ENCODE measurements at places on chromosomes 2 and 18.
A peak's percentile ranks its signal among the peaks of the same experiment; 100 is the strongest.

GRCh38 chr2:241850544-241851324, 8.0 kb downstream of the PDCD1 start:
- DNase-seq: no peak

- peak; percentile 72 for DNase-seq
Measured at GRCh38 chr18:76892832-76893231, 70.5 kb downstream of the ZNF236 start.

- no peak for DNase-seq
Measured at GRCh38 chr2:168652997-168653921, 149.2 kb upstream of the NOSTRIN start.

DNA sequence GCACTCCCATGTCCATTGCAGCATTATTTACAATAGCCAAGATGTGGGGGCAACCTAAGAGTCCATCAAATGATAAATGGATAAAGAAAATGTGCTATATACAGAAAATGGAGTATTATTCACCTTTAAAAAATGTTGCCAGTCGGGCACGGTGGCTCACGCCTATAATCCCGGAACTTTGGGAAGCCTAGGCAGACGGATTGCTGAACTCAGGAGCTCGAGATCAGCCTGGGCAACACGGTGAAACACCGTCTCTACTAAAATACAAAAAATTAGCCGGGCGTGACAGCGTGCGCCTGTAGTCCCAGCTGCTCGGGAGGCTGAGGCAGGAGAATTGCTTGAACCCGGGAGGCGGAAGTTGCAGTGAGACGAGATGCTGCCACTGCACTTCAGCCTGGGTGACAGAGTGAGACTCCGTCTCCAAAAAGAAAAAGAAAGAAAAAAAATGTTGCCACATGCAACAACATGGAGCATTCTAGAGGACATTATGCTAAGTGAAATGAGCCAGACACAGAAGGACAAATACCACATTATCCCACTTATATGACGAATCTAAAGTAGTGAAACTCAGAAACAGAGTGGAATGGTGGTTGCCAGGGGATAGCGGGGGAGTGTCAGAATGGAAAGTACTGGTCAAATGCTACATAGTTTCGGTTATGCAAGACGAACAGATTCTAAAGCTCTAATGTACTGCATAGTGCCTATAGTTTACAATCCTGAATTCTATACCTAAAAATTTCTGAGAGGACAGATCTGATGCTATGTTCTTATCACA, 1385.6 kb upstream of the TMEFF2 start:
- DNase-seq: no peak

GRCh38 chr2:88658881-88659537, 31.7 kb upstream of the EIF2AK3 start:
- no peak for DNase-seq

DNA sequence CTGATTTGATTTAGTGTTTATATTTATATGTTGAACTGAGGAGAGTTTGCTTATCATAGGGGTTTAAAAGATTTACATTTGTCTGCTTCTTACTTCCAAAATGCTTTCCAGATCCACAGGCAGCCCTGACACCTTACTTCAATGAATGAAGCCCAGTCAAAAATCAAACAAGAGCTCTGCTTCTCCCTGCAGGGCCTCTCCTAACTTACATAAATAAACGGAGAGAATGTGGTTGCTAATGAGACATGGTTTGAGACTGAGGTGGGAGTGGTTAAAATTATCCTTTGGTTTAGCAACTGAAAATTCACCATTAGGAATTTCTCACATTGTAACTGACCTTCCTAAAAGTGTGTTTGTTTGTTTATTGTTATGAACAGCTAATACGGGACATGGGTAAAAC, 612.3 kb upstream of the FANCL start:
- DNase-seq: peak; percentile 15

GRCh38 chr2:28021898-28022297, 131.4 kb downstream of the BABAM2 start:
- no peak for DNase-seq

DNA sequence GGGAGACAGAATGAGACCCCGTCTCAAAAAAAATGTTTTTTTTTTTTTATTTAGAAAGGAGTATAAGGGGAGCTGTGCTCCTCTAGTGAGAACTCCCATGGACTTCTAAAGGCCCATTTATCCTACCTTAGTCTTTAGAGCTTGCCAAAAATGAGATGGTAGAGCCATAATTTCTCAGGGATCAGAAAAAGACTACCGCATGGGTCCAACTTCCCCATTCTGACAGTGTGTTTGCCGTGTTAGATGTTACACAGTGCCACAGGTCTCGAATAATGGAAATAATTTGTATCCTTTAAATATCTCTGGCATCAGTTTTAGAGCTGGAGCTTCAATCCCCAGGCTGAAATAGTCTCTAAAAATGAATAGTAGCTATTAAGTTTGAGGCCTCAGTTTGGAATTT, 6.0 kb upstream of the SLC39A10 start:
- DNase-seq: no peak

DNA sequence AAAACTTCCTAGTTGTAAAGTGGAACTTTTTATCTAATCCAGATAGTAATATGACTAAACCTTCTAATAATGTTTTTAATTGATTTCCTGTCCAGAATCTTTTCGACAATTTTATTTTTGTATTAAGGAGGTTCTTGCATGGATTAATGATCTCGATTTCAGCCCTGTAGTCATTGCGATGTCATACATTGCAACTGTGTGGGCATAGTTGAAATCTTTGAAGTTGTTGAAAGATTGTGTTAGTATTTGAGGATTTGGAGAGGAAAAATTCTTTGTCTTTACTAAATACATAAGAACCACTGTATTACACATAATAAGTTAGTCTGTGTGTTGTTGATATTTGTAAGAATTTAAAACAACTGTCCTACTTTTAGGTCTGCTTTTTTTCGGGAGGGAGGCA, 31.1 kb downstream of the ACSL3 start:
- DNase-seq: peak; percentile 60

- peak; percentile 92 for DNase-seq
Measured at GRCh38 chr2:54065411-54065810, 50.0 kb upstream of the ACYP2 start.

GRCh38 chr2:118844261-118845004, 3.0 kb downstream of the EN1 start:
- DNase-seq: no peak

DNA sequence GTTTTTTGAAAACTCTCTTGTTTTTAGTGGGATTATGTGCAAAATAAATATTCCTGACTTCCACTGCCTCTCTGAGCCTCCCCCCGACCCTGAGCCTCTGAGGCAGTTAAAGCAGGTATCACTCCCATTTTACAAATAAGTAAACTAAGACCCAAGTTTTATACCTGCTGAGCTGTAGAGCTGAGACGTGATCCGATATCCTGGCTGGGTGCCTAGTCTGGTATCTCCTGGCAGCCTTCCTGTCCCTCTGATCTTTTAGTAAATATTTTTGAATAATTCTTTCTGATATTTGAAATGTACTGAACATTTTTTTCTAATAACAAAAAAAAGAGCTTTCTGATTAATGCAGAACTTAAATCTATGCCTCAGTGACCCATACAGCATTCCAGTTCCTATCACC, 108.3 kb upstream of the NOSTRIN start:
- DNase-seq: no peak

- no peak for DNase-seq
Measured at GRCh38 chr2:191374366-191374765, 129.2 kb downstream of the MYO1B start.

- DNase-seq: no peak
Measured at GRCh38 chr18:13313006-13313686, 94.6 kb downstream of the LDLRAD4 start.

DNA sequence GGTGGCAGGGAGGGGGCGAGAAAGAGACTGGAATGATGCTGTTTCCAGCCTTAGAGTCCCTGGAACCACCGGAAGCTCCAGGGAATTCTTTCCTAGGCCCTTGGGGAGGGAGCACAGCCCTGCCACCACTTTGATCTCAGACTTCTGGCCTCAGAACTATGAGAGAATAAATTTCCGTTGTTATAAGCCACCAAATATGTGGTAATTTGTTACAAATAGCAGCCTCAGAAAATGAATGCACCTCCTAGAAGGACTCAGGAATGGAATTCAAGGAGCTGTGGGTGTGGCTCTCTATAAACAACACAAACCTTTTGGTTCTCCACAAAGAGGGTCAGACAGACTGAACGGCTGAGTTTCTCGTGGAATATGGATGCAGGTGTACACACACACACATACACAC, 144.5 kb downstream of the ACKR3 start:
- DNase-seq: no peak

- no peak for DNase-seq
Measured at GRCh38 chr2:106034325-106034724, 159.8 kb downstream of the UXS1 start.

GRCh38 chr2:78779761-78780160, 245.7 kb upstream of the REG3G start:
- no peak for DNase-seq

DNA sequence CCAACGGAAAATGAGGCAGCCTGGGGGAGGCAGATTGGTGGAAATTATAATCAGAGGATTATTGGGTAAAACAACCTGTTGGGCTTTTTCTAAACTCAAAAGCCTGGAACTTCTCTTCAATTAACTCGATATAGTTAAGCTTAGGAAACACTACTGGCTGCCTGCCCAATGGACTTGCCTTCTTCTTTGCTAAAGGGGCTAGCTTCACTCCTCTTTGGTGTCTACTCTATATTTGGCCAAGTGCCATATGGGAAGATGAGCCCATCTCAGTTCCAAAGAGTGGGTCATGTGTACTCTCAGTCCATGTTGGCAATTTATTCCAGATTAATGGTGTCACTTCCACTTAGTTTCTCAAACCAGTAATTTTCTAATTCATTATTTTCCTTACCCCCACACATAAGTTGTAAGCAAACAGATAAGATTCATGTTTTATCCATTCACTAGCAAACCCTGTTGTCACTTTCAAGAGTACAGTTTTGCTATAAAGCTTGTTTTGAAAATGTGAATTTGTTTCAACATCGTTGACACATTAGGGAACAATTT, 34.3 kb downstream of the DARS1 start:
- DNase-seq: peak; percentile 16

GRCh38 chr2:149409506-149409905, 79.1 kb downstream of the LYPD6 start:
- DNase-seq: no peak

- DNase-seq: no peak
Measured at GRCh38 chr2:235328991-235329390, 164.9 kb upstream of the AGAP1 start.

GRCh38 chr2:95240556-95240955, 33.2 kb downstream of the ZNF892 start:
- DNase-seq: no peak

DNA sequence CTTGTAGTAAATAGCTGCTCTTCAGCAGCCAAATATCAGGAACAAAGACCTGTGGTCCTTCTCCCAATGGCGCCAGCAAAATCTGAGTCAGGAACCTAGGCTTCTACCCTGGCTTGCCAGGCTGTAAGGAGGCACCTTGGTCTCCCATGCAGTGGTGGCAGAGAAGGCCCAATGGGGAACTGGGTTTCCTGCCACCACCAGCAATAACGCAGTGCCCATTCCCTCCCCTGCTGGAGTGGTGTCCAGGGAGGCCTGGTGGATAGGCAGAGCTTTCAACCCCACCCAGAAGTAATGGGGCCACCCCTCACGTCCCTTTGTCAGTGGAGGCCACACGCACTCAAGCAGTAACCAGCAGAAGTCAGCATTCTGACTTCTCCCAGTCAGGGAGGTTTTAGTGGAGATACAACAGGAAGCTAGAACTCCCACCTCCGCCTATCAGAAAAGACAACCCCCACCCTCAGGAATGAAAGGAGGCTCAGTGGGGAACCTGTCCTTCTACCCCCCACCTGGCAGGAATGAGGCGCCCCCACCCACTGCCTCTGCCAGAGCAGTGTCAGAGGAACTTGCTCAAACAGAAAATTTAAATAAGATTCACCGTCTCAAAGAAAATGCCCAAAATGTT, 132.4 kb downstream of the COPS8 start:
- DNase-seq: no peak

- DNase-seq: no peak
Measured at GRCh38 chr2:44796771-44797170, 144.7 kb upstream of the SIX3 start.

DNA sequence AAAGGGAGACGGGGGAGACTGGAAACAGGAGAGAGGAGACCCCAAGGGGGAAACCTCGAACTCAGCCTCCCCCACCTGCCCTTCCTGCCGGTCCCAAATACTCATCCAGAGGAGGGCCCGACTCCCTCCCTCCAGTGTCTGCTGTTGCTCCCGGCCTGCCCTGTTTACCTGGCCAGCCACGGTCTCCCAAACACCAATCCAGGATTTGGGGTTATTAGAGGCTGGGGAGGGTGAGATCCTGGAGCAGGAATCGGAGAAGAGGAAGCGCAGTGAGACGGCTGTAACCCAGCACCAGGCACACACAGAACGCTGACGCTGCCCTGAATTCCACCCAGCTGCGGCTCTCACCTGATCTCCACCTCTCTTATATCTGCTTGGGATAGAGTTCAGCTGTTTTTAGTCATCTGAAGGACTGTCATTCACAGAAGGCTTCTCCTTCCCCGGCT, 213.0 kb downstream of the TNS1 start:
- DNase-seq: no peak

GRCh38 chr2:112773556-112773955, 9.1 kb upstream of the CKAP2L start:
- DNase-seq: no peak

DNA sequence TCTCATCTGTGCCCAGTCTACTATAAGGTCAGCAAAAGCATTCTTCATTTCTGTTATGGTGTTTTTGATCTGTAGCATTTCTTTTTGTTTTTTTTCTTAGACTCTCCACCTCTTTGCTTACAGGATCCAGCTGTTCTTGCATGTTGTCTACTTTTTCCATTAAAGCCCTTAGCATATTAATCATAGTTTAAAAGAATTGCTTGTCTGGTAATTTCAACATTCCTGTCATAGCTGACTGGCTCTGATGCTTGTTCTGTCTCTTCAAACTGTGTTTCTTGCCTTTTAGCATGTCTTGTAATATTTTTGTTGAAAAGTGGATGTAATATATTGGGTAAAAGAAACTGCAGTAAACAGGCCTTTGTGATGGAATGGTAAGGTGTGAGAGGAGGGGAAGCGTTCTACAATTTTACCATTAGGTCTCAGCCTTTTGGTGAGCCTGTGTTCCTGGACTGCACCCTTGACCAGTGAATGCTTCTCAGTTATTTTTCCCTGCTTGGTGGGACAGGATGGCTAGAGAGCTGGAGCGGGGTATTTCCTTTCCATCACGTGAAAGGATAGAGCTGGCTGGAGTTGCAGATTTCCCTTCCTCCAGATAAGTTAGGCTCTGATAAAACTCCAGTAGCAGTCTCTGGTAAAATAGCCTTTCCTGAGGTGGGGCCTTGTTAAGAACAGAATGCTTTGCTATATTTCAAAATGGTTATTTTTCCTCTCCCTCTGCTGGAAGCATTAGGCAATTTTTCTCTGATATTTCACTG, 65.4 kb downstream of the PLA2R1 start:
- DNase-seq: peak; percentile 30

All from foreskin fibroblast (primary cell).